LHCN-M2 (cell line): ENCODE measurements at places on chromosomes 13 and 19.

DNA sequence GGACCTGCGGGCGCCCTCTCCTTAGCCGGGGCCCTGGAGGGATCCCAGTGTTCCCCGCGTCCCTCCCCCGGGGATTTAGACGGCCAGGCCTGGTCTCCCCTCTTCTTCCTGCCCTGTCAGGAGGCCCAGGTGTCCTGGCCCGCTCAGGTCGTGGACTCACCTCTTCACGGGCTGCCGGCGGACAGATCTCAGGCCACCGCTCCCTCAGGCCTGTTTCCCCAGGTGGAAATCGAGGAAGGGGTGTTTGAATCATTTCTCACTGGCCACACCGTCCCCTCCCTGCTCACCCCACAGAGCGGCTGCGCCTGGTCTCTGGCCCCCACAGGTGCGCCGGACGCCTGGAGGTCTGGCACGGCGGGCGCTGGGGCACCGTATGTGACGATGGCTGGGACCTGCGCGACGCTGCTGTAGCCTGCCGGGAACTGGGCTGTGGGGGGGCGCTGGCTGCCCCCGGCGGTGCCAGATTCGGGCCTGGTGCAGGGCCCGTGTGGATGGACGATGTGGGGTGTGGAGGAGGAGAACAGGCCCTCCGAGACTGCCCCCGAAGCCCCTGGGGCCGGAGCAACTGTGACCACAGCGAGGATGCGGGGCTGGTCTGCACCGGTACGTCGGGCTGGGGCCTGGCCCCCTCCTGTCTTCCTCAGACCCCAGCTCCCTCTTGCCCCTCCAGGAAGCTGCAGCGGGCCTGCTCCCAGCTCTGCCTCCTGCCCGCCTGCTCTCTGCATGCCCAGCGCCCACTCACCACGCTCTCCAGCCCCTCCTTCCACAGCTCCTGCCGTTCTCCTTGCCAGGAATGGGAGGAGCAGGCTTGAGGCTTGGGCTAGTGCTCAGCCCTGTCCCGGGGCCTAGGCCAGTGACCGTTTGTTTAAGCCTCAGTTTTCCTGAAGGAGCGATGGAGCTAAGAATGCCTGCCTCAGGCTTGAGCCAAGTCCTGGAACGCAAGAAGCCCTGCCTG is 2.5 kb downstream of the SSC5D start:
- no peak for DNase-seq

DNA sequence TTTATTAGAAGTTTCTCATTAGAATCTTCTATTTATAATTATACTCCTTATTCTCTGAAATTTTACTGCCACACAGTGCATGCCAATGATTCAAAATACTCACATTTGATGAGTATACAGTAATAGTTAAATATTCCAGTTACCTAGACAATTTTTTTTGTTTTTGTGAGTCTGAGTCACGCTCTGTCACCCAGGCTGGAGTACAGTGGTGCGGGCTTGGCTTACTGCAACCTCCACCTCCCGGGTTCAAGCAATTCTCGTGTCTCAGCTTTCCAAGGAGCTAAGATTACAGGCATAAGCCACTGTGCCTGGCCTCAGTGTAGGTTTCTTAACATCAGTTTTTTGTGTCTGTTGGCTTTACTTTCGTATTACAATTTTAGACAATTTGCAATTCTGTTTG is 87.1 kb downstream of the ZNF486 start:
- peak; percentile 1 for DNase-seq

- DNase-seq = no peak
Observed at GRCh38 chr13:44433863-44434765, 60.5 kb downstream of the SERP2 start.

GRCh38 chr13:27295096-27295495 is 24.5 kb downstream of the RASL11A start:
- no peak for DNase-seq

DNA sequence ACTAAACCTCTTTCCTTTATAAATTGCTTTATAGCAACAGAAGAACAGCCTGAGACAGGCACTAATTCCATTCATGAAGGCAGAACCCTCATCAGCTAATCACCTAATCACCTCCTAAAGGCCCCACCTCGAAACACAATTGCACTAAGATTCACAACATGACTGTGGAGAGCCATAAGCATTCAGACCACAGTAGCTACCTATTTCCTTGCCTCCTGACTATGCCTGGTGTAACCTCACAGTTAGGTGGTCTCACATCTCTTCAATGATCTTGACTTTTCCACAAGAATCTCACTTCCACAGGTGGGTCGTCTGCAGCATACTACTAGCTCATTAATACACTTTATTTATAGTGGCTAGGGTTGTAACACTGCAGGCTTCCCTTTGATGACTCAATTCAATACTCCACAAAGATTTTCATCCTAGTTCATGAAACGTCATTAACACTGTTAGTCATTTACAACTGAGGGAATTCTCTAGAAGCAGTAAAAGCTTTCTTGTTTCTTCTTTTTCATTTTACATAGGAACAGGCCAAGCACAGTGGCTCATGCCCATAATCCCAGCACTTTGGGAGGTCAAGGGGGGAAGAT is 27.1 kb downstream of the STK24 start:
- no peak for DNase-seq

DNA sequence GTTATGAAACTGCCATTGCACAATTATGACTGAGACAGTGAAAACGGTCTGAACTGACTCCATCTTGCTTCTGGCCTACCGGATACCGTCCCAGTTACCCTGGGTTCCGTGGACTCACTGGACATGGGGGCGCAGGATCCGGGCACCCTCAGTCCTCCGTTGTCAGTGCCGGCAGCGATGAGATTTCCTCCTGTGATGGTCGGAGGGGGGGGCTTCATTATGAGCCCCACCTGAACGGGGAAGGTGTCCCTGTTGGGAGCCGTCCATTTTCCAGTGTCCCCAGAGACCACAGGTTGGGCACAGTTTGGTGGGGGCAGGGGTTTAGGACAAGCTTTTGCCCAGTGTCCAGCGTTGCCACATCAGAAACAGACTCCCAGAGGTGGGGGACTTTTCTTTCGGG is 23.4 kb downstream of the TMEM255B start:
- no peak for DNase-seq

GRCh38 chr13:99392470-99393135 is 85.4 kb upstream of the GPR183 start:
- DNase-seq = no peak

DNA sequence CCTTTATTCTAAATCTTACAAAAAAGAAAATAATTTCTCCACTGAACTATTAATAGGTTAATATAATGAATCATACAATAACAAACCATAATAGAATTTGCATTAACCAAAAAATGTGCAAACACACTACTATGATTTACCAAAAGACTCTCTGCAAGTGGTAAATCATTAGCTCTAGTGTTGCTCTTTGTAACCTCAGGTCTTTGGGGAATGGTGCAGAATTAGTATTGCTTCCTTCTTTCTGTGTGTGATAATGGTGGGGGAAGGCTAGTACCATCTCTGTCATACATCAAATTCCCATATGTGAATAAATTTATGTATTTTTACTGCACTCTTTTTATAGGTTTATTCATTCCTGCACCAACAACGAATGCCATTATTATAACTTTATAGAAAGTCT is 105.1 kb downstream of the COG6 start:
- no peak for DNase-seq

- DNase-seq = peak; percentile 48
Observed at GRCh38 chr13:73849292-73849691, 284.9 kb downstream of the KLF12 start.

- DNase-seq = peak; percentile 20
Observed at GRCh38 chr19:28466107-28467045, 746.6 kb downstream of the UQCRFS1 start.

GRCh38 chr13:21371011-21371410 is 88.1 kb downstream of the ZDHHC20 start:
- no peak for DNase-seq

DNA sequence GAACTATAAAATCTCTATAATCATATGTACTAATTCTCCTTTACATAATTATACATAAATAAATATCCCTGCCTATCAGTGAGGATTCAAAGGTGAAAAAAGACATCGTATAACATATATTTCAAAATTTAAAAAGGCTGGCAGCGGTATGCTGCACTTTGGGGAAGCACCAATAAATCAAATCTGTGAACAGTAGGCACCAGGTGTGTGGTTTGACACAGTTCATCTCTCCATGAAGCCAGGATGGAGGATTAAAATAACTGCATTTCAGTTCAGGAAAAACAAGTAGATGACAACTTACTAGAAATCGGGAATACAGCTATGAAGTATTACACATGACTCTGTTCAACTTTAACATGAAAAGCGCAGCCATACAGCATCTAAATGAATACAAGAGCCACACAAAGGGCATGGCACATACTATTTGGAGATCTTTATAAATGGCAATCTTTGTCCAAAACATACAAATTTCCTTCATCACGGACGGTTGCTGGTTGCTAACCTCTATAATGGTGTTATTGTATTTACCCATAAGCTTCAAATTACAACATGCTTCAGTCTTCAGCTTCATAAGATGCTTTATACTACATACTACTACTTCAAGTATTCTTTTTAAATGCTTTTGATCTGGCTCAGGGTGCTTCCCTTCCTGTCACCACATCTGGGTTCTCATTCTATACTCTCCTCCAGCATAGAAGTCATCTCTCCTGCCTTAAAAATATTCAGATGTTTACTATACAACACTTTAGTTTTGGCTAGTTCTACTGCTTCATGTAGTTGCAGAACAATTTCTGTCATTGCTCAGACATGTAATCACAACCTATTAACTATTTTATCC is 128.7 kb downstream of the KLF12 start:
- DNase-seq = no peak

GRCh38 chr19:18128044-18128443 is 24.9 kb upstream of the PIK3R2 start:
- peak; percentile 41 for DNase-seq

- DNase-seq = no peak
Observed at GRCh38 chr19:1941146-1942077, at the start of gene CSNK1G2. TSS of gene CSNK1G2 (plus strand) at chr19:1941172. CDS start at chr19:1969773, 28,601 bp downstream.

DNA sequence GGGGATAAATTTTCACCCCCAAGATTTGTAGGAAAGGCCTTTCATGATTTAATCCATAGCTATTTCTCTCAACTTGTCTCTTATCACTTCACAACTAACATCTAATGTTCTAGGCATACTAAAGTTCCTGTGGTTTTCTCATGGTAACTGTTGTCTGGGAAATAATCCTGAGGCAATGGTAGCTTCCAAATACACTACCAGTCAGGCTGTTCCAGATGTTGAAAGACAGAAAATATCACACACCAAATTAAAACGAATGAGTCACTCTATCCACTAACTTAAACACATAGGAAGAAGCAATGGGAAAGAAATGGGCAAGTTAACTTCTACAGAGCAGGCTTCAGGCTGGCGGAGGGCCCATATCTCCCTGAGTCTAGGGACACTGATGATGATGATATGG is 77.7 kb upstream of the MYO16 start:
- no peak for DNase-seq

- DNase-seq = no peak
Observed at GRCh38 chr13:65035302-65035701, 2194.8 kb downstream of the PCDH9 start.

- no peak for DNase-seq
Observed at GRCh38 chr19:44567745-44568144, 38.3 kb upstream of the CEACAM20 start.

GRCh38 chr13:92994056-92994455 is 232.6 kb upstream of the GPC6 start:
- peak; percentile 77 for DNase-seq

- DNase-seq = no peak
Observed at GRCh38 chr19:7346488-7346971, 2.2 kb upstream of the ARHGEF18 start.

DNA sequence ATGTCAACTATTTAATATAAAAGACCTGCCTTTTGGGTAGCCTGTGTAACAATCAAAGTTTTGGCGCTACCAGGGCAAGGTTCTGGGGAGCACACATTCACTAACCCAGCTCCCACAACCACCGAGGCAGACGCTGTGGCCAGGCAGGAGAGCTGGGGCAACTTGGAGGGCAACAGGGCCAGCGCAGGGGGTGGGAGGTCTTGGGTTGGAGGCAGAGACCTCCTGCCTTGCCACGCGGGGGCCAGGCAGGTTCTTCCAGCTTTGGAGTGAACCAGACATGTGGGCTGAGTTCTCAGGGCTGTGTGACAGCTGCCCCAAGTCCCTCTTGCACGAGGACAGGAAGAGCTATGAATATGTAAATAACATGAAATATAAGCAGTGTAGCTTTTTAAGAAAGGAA is 30.3 kb upstream of the MCF2L start:
- no peak for DNase-seq

GRCh38 chr13:94993616-94994015 is 281.3 kb upstream of the SOX21 start:
- DNase-seq = no peak
